ENCODE measurements at places on chromosomes 12 and 14.

DNA sequence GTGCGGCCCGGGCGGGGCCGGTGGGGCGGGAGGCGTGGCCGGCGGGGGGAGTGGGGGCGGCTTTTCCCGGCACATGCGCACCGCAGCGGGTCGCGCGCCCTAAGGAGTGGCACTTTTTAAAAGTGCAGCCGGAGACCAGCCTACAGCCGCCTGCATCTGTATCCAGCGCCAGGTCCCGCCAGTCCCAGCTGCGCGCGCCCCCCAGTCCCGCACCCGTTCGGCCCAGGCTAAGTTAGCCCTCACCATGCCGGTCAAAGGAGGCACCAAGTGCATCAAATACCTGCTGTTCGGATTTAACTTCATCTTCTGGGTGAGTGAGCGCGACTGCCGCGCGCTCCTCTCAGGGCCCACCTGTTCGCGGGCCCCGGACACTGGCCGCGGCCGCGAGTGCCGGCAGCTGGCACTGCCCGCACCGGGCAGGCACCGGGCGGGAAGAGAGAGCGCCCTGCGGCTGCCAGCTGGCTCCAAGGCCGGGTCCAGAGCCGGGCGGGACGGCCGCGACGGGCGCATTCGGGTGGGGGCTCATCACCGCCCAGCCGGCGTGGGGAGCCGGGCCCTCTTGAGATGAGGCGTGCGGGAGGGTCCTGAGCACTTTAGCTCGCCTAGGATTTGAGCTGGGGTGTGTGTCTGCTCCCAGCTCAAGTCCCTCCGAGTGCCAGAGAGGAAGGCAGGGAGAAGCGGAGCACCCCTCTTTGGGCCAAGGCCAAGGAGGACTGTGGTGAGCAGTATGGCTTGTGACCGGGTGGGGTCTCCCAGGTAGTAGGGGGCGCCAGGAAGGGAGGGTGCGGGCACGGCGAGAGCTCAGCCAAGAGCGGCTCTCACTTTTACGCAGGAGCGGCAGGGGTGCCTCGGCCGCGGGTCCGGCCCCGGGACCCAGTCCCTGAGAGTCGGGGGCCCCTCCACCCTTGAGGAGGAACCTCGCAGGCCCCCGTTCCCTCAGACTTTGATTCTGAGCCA, at the start of gene CD9:
Gene CD9, plus strand, starts transcription at position 145 of the 957 bp plus-strand sequence. Its CDS starts 100 bp downstream, at position 245.
- DNase-seq = peak; percentile 36

DNA sequence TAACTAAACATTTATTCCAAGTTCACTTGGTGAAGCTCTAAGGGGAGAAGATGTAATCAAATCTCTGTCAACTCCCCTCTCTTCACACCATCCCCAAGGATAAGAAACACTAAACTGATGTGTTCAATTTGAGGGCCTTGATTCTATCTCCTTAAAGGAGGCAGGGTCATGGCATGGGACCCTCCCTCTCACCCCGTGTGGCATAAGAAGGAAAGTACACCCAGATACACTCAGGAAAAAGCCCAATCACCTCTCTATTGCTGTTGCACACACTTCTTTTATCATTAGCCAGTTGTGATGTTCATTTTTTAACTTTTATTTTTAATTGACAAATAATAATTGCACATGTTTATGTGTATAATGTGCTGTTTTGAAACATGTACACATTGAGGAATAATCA, 35.1 kb downstream of the WASHC3 start:
- DNase-seq = no peak

DNA sequence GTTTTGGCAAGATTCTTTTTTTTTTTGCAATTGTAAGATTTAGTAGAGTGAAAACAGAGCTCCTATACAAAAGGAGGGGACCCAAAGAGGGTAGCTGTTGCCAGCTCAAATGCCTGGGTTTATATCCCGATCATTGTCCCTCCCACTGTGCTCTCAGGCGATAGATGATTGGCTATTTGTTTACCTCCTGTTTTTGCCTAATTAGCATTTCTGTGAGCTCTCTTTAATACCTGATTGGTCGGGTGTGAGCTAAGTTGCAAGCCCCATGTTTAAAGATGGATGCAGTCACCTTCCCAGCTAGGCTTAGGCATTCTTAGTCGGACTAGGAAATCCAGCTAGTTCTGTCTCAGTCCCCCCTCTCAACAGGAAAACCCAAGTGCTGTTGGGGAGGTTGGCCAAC, 1.9 kb downstream of the EXOC3L4 start:
- DNase-seq = no peak

GRCh38 chr12:67704071-67704470, 55.5 kb downstream of the DYRK2 start:
- no peak for DNase-seq

DNA sequence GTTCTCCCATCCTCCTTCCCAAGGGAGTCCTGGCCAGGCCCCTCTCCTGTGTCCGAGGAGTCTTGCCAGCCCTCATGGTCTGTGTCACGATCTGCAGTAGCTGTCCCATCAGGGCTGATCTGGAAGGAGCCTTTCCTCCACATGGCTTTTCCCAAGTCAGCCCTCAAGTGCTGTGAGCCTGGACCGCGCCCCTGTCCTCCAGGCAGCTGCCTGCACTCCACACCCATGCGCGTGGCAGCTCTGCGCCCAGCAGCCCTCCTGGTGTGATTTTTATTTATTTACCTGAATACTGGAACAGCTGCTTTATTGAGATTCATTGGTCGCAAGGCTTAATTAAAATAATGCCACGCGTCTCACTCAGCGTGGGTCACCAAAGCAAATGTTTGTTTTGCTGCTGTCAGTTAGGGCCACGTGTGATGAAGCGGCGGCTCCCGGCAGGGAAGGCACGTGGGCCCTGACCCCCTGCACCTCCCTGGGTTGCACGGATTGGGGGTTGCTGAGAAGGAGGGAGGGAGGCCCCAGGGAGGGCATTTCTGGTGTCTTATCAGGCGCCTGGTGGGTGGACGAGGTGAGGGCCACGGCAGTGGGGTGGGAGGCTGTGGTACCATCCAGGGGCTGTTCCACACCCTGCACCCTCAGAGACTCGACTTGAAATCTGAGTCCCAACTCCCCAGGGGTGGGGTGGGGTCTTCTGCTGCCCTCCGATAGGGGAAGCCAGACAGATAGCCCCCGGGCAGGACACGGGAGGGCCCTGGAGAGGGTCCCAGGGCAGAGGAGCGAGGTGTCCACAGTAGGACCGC, 206.3 kb upstream of the C14orf180 start:
- no peak for DNase-seq

GRCh38 chr14:64879635-64880220, at the start of gene SPTB:
Gene SPTB (minus strand): TSS chr14:64879907. CDS start chr14:64823094, 56,813 bp downstream.
- peak; percentile 47 for DNase-seq

GRCh38 chr12:28032811-28033537, 60.4 kb upstream of the PTHLH start:
- DNase-seq = no peak

- no peak for DNase-seq
Measured at GRCh38 chr14:41668356-41668755, 61.7 kb downstream of the LRFN5 start.

GRCh38 chr14:61287196-61287595, 6.1 kb upstream of the TMEM30B start:
- DNase-seq = no peak

DNA sequence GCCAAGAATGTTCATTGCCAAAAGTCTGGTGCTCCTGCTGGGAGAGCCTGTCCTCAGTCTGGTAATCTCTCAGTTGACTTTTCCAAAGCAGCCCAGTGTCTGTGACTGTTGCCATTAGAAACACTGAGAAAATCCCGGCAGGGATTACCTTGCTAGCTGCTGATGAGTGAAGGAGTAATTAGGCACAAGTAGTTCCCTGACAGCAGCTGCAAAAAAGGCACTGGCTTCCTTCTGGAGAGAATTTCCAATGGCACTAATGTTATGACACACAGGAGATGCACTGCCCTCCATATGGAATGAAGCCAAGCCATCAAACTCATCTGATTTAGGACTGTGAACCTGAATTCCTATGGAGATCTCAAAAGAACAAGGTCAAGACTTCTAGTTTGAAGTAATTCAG, 1321.2 kb upstream of the SEL1L start:
- DNase-seq = no peak

- DNase-seq = no peak
Measured at GRCh38 chr14:50831726-50832168, 785 bp upstream of the NIN start.

GRCh38 chr14:51972566-51972965, 16.8 kb upstream of the RTRAF start:
- DNase-seq = no peak

DNA sequence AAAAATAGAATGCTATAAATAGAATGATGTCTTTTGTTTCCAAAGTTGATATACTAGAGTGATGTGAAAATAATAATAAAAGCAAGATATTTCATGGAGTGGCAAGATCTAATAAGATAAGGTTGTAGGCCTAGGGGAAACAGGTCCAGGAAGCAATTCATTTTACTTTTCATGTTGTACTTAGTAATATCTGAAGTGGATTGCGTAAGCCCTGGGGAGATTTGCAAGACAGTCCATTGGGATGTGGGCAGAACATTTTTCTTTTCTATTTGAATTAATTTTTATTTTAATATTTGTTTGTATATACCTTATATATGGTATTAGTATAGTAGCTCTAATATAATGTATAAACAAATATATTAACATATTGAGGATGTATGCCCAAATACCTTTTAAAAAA, 7.5 kb downstream of the NUBPL start:
- no peak for DNase-seq

- DNase-seq = no peak
Measured at GRCh38 chr12:47634127-47634526, 71.7 kb downstream of the RPAP3 start.

- DNase-seq = no peak
Measured at GRCh38 chr12:56257491-56258067, 605 bp downstream of the ANKRD52 start.

DNA sequence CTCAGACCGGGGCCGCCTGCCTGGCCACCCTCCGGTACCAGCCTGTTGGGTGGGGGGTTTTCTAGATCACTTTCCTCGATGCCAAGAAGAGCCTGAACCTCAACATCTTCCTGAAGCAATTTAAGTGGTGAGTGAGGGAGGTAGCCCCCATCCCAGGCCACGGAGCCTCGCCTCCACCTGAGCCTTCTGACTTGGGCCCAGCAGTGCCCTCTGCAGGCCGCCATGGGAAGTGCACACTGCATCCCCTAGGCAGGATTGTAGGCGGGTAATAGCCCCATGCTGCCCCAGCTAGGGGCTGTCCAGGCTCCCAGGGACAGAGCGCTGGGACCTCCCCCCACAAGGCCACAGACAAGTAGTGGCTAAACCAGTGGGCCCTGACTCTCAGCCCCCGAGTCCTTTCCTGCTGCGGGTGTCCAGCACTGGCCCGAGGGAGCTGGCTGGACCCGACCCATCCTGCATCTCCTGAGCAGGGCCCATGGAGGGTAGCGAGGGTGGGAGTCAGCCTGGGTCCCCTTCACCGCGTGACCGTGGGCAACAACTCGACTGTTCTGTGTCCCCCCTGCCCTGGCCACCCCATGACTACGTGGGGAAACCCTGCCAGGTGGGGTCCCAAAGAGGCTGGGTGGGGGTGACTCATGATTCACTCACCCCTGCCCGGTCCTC, 15.3 kb upstream of the ADSS1 start:
- DNase-seq = peak; percentile 99

DNA sequence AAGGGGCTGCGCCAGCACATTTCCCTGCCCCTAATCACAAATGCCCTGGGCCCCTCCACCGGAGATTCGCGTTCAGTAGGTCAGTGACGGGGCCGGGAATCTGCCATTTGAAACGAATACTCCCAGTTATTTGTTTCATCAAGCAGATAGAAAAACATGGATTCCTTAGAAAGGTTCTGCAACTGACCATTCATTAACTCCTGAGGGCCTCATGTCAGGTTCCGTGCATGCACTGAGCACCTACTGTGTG, 25.6 kb upstream of the UBC start:
- no peak for DNase-seq

- no peak for DNase-seq
Measured at GRCh38 chr12:11477110-11477509, 81.7 kb upstream of the PRB2 start.

DNA sequence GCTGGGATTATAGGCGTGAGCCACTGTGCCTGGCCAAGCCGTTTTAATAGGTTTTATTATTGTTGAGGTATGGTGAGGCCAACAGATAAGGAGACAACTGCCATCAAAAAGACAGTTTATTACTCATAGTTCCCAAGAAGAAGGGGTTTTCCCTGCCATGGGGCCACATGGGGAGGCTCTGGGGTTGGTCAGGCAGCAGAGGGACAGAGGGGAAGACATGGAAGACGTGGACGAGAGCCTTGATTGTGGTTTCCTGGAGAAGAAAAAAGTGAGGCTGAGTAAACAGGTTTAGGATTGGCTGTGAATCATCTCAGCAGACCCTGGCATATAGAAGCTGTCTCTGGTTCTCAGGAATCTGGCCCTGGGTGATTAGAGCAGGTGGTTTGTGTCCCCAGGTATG, 69.9 kb downstream of the FOXN4 start:
- no peak for DNase-seq
